Activated CD4-positive, CD25-positive, alpha-beta regulatory T cell (primary cell): ENCODE measurements at places on chromosomes 7 and 10.

DNA sequence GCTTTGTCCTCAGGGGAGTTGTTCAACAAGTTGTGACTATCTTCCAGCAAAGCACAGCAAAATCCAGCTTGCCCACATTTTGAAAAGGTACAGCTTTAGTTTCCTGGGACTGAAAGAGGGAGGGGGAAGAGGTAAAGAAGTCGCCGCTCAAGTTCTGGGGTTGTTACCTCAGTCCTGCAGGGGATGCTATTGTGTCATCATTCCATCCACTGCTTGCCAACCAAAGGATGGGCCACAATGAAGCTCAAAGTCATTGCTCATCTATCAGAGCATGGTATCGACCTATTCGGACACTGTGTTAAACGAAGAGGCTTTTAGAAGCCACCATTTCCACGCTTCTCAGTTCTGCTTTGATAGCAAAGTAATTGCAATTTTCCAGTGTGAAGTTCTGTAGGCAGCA lies 34.3 kb downstream of the NPY start:
- DNase-seq, result no peak

DNA sequence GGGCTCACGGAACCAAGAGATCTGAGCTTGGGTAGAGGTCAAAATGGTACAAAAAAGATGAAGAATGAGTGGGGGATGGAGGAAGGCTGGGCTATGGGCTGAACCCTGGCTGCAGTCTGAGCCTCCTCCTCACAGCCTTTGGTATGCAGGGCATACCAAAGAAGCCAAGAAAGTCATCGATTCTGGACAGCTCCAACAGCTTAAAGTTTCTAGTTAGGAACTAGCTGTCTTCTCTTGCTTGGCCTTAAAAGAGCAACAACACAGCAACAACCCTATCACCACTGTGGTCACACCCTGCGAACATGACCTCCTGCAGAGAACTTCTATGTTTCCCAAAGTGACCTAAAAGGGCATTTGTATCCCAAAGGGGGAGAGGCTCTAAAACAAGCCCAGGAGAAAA lies 126.1 kb upstream of the EFCAB10 start:
- no peak for DNase-seq

DNA sequence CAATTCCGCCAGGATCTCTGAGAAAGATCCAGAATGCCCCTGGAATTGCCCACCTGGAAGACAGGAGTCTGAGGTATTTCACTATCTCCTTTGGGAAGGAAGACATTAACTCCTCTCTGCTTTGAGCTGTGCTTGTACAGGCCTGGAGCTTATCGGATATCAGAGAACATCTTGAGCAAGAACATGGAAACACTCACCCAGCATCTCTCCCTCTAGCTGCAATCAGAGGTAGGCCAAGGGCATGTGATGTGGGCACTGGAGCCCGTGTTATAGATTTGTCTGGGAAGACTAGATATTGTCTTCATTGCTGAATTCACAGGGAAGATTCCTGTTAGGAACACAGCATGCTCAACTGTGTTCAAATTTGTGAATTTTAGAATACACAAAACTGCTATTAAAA lies 233.9 kb downstream of the PHF14 start:
- no peak for DNase-seq

- no peak for DNase-seq
These were observed 4.1 kb downstream of the AP4M1 start for GRCh38 chr7:100105534-100105933.

- DNase-seq, result no peak
These were observed 8.1 kb downstream of the PRKRIP1 start for GRCh38 chr7:102404005-102404861.

DNA sequence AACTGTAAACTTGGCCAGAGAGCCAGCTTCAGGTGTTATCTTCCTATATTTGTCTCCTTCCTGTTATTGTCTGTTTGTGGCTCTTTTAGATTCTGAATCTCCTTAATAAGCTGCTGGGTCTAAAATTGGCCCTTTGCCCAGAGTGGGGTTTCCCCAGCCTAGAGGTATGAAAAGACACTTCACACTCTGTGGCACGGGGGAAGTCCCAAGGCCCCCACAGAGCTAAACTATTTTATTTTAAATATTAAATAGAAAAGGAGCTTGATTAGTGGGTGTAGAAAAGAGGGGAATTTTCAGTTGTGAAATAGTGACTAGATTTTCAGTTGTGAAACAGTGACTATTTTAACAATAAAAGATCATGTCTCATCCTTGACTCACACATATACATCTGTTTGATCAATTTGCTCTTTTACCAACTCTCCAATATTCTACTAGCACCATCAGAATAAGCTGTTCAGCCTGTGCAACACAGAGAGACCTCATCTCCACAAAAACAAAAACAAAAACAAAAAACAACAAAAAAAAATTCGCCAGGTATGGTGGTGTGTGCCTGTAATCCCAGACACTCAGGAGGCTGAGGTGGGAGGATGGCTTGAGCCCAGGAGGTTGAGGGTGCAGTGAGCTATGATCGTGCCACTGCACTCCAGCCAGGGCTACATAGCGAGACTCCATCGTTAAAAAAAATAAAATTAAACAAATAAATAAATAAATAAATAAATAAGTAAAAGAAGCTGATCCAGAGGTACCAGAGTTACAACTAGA lies 24.9 kb upstream of the ADO start:
- DNase-seq, result peak; percentile 29

GRCh38 chr10:110615057-110615747 lies 28.9 kb upstream of the RBM20 start:
- no peak for DNase-seq

DNA sequence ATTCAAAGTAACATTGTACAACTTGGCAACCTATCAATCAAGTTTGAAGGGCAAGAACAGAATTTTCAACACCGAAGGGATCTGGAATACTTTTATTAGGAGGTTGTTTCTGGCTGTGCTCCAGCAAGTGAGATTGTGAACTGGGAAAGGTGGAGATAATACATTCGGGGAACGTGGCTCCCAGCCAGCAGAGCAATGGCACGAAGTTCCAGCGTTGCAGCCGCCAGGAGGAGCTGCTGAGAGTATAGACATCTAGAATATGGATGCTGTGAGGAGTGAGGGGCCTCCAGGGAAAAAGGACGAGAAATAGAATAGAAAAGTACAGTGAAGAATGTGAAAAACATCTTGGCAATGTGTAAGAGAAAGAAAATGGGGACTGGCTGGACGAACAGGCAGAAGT lies 69.5 kb downstream of the TCERG1L start:
- no peak for DNase-seq

DNA sequence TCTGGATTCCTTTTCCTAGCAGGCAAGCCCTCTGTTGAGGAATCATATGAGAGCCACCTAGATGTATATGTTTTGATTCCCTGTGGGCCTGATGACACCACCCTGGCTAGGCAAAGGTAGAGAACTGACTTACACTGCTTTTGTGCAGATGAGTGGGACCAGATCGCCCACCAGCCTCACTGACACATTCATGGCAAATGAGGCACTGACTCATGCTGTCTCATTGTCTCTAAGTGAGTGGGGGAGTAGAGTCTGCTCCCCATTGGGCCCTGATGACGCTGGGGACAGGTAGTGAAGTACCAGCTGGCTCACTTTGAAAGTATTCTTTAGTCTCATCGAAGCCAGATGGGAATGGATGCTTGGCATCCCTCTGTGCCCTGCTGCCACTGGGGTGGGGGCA lies 326.3 kb downstream of the ABCA13 start:
- no peak for DNase-seq

GRCh38 chr7:3165681-3166580 lies 122.3 kb upstream of the CARD11 start:
- no peak for DNase-seq

- DNase-seq, result no peak
These were observed 48.5 kb upstream of the SLC29A3 start for GRCh38 chr10:71270301-71271220.

DNA sequence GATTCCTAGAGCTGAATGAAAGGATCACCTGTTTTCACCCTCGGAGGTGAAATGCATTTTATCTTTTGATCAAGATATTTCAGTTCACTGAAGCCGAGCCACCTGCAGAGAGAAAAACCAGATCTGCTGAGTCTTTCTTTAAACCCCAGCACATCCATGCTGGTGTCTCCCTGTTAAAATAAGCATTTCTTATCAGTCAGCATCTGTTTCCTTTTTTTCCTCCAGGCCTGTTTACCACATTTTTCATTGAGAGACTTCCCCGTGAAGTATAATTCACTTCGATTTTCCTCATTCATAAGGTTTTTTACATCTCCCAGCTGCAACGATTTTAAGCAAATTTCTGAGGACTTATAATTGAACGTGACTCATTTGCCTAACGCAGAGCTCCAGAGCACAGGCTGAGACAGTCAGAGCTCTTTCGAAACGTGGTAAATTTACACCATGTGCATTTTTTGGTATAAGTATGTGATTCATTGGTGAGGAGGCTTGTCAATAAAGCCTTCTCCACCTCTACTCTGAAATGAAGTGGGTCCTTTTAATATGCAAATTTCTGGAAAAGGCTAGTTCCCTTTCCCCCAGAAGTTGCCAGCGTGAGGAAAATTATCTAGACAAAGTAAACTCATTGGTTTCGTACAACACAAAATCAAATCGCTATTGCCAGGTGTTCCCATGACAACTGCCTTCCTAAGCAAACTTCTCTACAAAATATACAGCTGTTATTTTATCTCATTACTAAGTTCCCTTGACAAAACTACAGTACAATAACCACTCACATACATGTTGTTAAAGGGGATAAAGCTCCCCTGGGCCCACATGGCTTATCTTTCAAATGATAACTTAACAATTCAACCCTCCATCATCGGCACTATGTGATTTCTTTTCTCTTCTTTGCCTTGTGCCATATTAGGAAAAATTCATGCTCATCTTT lies 374.8 kb upstream of the AKR1E2 start:
- DNase-seq, result no peak

- DNase-seq, result no peak
These were observed 38.1 kb upstream of the CCDC6 start for GRCh38 chr10:59944339-59944935.

DNA sequence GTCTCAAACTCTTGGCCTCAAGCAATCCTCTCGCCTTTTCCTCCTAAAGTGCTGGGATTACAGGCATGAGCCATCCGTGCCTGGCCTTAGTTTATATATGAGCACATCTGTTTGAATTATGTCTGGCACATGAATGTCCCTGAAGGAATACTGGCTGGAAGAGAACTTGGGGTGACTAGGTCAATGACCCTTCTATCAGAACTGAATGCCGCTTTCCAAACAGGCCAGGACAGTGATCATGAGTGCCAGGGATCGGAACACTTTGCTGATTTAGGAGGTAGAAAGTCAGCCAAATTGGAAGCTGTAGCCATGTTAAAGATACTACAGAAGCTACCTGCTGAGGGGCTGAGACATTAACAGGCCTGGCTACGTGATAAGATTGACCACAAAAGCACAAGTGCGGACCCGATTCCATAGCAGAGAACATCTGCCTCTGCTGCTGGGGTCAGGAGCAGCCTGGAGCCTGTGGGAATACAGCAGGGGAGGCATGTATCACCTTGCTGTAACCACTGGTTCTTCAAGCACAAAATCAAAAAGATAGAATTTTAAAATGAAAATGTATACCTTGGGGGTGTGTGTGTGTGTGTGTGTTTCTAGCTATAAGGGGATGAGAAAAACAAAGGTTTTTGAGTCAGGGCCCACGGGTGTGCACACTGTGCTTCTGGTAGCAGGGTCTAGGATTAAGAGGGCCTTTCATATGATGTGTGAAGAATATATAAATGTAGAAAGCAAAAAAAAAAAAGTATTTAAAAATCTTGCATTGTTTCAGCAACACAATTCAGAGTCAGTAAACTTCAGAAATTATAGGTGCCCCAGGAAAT lies 293.7 kb downstream of the BBS9 start:
- no peak for DNase-seq

- DNase-seq, result no peak
These were observed 7.4 kb downstream of the PPRC1 start for GRCh38 chr10:102140218-102140617.

GRCh38 chr7:82530361-82530760 lies 86.8 kb upstream of the CACNA2D1 start:
- no peak for DNase-seq

- DNase-seq, result no peak
These were observed 68.4 kb downstream of the ZRANB1 start for GRCh38 chr10:125010362-125010761.

- DNase-seq, result no peak
These were observed 63.0 kb downstream of the FAS start for GRCh38 chr10:89053555-89053954.

- no peak for DNase-seq
These were observed 762 bp downstream of the PON1 start for GRCh38 chr7:95323410-95324129.

DNA sequence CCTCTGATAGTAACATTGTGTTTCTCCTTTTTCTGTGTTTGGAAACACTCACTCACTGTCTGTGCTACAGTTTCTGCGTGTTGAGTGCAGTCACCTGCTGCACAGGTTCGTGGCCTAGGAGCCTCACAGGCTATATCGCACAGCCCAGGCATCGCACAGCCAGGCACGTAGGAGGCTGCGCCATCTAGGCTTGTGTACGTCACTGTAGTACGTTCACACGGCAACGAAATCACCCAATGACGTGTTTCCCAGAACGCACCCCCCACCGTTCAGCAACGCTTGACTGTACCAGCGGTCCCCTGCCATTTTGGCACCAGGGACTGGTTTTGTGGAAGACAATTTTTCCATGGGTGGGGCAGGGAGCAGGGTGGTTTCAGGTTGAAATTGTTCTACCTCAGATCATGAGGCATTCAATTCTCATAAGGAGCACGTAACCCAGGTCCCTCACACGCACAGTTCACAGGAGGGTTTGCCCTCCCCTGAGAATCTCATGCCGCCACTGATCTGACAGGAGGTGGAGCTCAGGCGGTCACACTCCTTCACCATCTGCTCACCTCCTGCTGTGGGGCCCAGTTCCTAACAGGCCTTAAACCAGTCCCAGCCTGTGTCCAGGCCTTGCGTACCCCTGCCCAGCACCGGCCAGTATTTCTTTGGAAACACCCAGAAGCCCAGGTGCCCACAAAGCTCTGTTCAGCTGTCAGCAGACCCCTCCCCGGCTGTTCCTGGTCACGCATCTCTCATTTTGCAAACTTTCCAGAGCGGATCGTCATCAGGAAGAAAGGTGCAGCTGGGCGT lies 23.2 kb upstream of the PRKAR1B start:
- DNase-seq, result no peak

GRCh38 chr10:122085423-122085911 lies 96.5 kb downstream of the TACC2 start:
- DNase-seq, result no peak

- no peak for DNase-seq
These were observed 25.4 kb downstream of the STAM start for GRCh38 chr10:17669185-17669872.

DNA sequence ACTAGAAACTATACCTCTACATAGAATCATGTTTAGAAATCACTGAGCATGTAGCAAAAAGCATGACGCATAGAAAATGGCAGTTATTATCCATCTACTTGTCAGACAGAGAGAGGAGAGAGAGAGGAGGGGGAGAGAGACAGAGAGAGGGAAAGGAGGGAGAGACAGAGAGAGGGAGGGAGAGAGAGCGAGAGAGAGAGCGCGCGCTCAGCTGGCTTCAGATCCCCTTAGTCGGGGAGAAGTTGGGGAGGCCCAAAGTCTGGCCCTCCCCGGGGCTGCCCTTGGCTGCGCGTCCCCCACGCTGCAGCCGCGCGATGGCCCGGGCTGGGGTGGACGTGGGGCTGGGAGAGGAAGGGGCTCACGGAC lies 37.0 kb downstream of the CNPY1 start:
- DNase-seq, result no peak

GRCh38 chr10:6400821-6401465 lies 179.1 kb downstream of the PRKCQ start:
- DNase-seq, result no peak
